Umbilical cord (tissue), 2 donors: ENCODE measurements at places on chromosomes 4 and X. TPM values are rescaled to one million over a fixed set of nuclear protein-coding genes. Genes with fewer than 3 reads are reported as not detected.

DNA sequence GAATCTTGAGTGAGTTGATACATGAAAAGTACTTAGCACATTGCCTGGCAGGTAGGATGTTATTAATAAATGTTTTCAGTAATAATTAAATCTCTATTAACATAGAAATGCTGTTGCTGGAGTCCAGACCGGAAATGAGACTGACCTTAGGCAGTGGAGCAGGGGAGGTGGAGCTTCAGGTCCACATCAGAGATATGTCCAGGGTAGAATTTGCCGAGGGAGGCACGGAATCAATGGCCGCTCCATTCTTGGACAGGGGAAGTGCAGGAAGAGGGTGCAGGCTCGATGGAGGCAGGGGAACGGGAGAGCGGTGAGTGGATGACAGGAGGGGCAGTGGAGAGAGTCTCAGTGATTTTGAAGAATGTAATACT, 107.3 kb downstream of the GATB start:
- no peak for DNase-seq

GRCh38 chr4:175560604-175561003, 251.5 kb downstream of the GPM6A start:
- peak; percentile 75 for DNase-seq

DNA sequence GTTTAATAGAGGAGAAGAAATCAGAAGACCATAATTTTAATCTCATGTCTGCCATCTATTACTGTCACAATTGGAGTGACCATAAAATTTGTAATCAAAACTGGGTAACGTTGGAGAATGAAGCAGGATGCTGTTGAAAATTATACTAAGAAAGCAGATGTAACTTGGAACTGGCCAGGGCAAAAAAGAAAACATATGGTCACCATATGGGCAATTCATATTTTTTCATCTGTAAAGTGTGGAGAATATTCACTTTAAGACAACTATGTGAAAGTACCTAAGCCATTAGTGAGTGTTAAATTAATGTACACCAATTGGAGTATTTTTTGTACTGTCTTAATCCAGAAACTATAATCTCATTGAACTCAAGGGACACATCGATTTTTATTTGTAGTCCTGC, 1008.0 kb downstream of the GLUD2 start:
- no peak for DNase-seq

GRCh38 chr4:141229408-141230101, 8.9 kb downstream of the ZNF330 start:
- DNase-seq: no peak

ANXA10 gene
- total RNA-seq: not detected

GAB1 gene
- 31.5 TPM for total RNA-seq
